ENCODE measurements at places on chromosomes 6 and 20. TPM values are rescaled to one million over a fixed set of nuclear protein-coding genes. Genes with fewer than 3 reads are reported as not detected.

Gene PACSIN1
- not detected for total RNA-seq

Gene TRIM40
- not detected for total RNA-seq

Gene REM1
- 1.7 TPM for total RNA-seq

Gene BFSP1
- total RNA-seq, result 2.9 TPM

Gene ZC3H12D
- under 0.01 TPM for total RNA-seq

Gene C20orf96
- total RNA-seq, result 3.7 TPM

Gene SNAI1
- 0.68 TPM for total RNA-seq

Gene DLK2
- total RNA-seq, result not detected

Gene SPATS1
- not detected for total RNA-seq

Gene CFB
- 20.3 TPM for total RNA-seq

Gene OTOR
- total RNA-seq, result not detected

Gene SAMD3
- 7.3 TPM for total RNA-seq

Gene ADTRP
- 0.66 TPM for total RNA-seq

Gene CLVS2
- total RNA-seq, result not detected

Gene FUT9
- total RNA-seq, result not detected

Gene BPIFA1
- total RNA-seq, result not detected

Gene NMBR
- total RNA-seq, result 0.12 TPM

Gene NINL
- 7.0 TPM for total RNA-seq

Gene AHI1
- 34.6 TPM for total RNA-seq

Gene TMC2
- total RNA-seq, result not detected

Gene LGSN
- 0.12 TPM for total RNA-seq

Gene TNFRSF21
- total RNA-seq, result 2.0 TPM

Gene CST7
- total RNA-seq, result not detected

Gene BHLHE23
- not detected for total RNA-seq

Gene PRR18
- not detected for total RNA-seq

Gene PRRT1
- total RNA-seq, result 0.50 TPM

Gene TMEM217
- total RNA-seq, result 1.8 TPM

Gene RCAN2
- 10.4 TPM for total RNA-seq

Gene CDC25B
- 42.0 TPM for total RNA-seq

Gene RAB44
- not detected for total RNA-seq

Gene ATP6V1G2
- total RNA-seq, result 3.3 TPM

Data from aortic smooth muscle cell (primary cell).